ENCODE measurements at places on chromosomes 13 and 19.

- DNase-seq: no peak
These were observed 4.1 kb upstream of the TMEM161A start for GRCh38 chr19:19142347-19142746.

- no peak for DNase-seq
These were observed 576.7 kb upstream of the PCDH9 start for GRCh38 chr13:67806796-67807195.

DNA sequence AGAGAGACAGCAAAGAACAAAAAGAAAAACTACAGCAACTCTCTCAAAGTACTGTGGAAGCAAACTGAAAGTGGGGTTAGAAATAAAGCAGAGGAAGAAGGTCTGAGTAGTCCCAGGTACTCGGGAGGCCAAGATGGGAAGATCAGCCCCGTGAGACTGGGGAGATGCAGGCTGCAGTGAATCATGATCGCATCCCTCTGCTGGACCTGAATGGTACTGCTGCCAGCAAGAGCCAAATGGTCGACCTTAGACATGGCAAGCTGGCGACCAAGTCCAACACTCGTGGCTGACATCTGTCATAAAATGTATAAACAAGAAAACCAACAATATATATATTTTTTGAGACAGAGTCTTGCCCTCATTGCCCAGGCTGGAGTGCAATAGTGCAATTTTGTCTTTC is 33.7 kb upstream of the ZNF724 start:
- DNase-seq: peak; percentile 39

DNA sequence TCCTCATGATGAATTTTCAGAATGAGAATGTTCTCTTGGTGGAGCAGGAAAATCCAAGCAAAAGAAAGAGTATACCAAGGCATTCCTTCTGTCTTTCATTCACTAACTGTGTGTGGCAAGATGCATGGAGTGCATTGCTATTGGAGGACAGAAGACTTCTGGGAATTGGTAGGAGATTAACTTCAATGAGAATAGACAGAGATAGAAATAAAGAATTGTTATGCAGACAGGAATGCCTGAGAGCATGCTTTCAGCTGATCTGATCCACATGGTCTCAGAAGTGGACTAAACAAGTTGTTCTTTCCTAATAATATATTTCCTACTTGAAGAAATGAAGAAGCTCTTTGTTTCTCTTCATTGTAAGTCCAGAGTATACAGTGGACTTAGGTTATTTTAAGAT is 303.6 kb downstream of the MYO16 start:
- no peak for DNase-seq

GRCh38 chr19:49368711-49369358 is 5.2 kb downstream of the DKKL1 start:
- no peak for DNase-seq

- DNase-seq: peak; percentile 86
These were observed 33.9 kb upstream of the SEMA6B start for GRCh38 chr19:4593409-4593851.

DNA sequence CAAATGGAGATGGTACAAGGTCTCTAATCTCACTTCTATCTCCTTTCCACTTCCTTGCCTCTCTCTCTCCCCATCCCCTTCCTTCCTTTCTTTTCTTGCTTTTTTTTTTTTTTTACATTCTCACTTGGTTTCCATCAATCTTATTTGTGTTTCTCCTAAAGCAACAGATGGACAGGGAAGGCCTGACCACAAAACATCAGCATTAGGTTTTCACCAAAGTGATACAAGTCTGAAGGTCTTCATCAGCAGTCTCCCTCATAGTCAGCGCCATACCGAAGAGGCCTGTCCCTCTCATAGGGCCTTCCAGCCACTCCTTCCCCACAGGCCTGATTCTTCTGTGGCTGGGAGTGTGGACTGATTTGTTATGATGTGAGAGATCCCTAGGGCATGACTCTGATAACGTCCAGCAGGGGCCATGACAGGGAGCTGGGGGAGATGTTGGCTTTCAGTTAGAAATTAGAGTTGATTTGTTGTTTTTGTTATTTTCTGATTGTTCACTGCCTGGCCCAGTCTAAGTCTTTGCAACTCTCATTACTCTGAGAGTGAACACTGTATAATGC is 158.7 kb downstream of the SLC7A1 start:
- DNase-seq: no peak
